ENCODE measurements at places on chromosomes 7 and 10.

- no peak for DNase-seq
Measured at GRCh38 chr7:7103343-7104313, 78.7 kb upstream of the C1GALT1 start.

GRCh38 chr10:35606430-35606829, 1.3 kb downstream of the GJD4 start:
- DNase-seq = no peak

- DNase-seq = no peak
Measured at GRCh38 chr7:93551063-93551895, 23.2 kb downstream of the CALCR start.

DNA sequence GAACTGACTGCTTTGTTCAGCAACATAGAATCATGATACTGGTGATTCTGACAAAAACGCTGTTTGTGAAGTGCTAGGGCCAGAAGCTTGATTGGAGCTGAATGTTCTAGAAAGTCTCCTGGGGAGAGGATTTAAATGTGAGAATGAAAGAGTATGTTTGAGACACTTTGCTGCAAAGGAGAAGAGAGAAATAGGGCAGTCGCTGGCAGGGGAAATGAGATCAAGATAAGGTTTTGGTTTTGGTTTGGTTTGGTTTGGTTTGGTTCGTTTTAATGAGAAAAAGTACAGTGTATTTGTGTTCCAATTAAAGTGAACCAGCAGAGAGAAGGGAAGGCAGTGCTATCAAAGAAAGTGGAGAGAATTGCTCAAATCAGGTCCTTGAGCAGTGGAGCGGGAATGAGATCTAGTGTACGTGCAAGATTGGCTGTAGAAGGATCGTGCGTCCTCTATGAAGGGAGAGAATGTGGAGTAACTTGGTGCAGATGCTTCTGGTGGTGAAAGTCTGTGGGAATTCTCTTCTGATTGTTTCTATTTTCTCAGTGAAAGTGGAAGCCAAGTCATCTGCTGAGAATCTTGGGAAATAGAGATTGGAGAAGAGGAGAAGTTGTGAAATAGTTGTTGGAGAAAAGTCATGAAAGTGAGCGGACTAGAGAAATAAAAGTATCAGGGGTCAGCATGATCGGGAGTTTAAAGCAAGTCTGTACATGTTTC, 270.5 kb downstream of the CCDC3 start:
- no peak for DNase-seq

GRCh38 chr10:4001811-4002210, 216.8 kb upstream of the KLF6 start:
- DNase-seq = no peak

Data from suprapubic skin (tissue), 4 donors.